ENCODE measurements at places on chromosomes 11 and 22. TPM values are rescaled to one million over a fixed set of nuclear protein-coding genes. Genes with fewer than 3 reads are reported as not detected.

XKR3 gene
- total RNA-seq: not detected

CHRDL2 gene
- not detected for total RNA-seq

- DNase-seq: no peak
Measured at GRCh38 chr22:49599039-49599438, 228.6 kb downstream of the BRD1 start.

DNA sequence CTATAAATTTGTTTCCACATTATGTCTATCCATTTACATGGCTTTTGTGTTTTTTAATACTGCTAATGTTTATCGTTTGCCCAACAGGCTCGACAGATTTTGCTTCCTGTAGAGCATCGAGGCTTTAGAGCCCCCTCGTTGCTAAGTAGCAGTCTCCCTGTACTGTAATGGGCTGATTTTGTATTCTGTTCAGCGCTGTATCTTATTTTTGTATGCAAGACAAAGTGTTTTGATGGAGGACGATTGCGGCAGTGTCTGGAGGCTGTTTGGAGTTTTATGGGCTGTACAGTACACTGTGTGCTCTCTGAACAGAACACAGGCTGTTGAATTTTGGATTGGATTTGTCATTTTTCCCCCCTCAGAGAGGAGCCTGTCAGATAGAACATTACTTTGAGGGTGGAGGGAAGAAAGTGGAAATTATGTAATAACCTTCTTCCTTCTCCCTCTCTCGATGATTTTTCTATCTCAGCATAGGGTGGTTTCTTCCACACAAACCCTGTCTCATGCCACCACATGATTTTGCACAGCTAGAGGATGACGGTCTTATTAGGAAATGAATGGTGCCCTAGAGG, 104.4 kb downstream of the ZBTB16 start:
- no peak for DNase-seq

DNA sequence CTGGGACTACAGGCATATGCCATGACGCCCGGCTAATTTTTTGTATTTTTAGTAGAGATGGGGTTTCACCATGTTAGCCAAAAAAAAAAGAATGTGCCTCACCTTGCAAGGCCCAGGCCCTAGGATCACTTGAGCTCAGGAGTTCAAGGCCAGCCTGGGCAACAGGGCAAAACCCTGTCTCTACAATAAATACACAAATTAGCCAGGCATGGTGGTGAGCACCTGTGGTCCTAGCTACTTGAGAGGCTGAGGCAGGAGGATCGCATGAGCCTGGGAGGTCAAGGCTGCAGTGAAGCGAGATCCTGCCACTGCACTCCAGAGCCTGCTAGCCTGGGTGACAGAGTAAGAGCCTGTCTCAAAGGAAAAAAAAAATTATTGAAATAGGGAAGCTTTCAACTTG, 8.1 kb upstream of the LDHC start:
- DNase-seq: no peak

- DNase-seq: no peak
Measured at GRCh38 chr11:2138068-2138430, 1.1 kb downstream of the IGF2 start.

DNA sequence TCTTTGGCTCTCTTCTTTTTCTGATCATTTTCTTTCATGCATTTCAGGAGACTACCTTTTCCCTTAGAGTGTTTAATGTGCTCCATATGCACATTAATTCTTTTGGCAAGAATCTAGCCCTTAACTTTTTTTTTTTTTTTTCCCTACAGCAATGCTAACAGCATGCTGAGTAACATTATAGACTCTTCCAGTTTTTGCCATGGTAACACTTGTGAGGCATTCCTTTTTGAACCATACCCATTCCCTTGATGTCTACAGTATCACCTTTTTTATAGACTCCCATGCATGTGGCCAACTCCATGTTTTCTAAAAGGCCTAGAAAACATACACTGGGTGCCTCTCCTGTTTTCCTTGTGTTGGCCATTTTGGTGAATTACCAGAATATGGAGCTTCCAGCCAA, 2.9 kb upstream of the MRPL17 start:
- DNase-seq: no peak

Measured in SJCRH30 (cell line).